Hematopoietic multipotent progenitor cell treated with erythropoietin and hydrocortisone succinate and interleukin-3 and kit ligand, for 17 days (in vitro differentiated cells): ENCODE measurements at places on chromosomes 6 and 20.

DNA sequence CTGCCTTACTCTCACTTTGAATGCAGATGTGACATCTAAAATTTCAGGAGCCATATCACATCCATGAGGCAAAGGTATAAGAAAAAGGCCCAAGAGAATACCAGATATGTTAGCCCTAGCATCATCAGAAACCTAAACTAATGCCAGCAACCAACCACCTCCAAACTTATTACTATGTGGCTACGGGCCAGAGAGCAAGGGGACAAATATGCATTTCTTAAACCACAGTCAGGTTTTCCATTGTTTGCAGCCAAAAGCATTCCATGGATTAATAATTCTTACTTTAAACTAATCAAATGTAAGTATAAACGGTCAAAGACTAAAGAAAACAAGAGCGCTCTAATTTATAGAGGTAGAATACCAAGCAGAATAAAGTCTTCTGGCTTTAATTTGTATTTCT, 84.7 kb downstream of the TASP1 start:
- no peak for DNase-seq

DNA sequence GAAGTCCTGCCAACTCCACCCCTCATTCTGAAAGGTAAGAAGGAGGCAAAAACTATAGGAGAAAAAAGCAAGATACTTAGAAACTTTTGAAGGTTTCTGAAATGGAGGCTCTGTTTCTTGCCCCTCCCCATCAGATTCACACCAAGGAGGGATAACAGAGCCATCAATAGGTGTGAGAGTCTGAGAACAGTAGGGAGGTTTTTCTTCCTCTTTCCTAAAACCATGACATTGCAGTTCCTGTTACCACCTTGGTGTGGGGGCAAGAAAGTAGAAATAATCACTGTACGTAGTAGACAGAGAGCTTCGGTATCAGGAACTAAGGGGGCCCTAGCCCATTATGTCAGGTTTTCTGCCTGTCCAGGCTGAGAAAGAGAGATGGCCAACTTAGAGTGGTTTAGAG, 333.3 kb upstream of the SYNCRIP start:
- no peak for DNase-seq

DNA sequence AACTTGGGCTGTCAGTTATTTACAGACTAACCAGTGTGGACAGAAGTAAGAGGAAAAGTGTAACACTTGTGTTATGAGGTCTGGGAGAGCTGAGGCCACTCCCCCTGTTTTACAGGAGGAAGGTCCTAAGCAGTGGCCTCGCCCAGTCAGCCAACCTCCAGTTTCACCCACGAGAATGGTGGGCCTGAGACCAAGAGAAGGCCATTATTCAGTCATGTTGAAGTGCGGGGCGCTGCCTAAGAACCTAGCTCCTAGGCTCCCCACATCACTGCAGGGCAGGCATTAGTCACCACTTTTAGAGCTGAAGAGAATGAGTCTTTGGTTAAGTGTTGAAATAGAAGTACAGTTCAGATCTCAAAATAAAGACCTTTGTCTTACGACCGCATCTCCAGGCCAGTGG, 27.9 kb downstream of the CDYL start:
- DNase-seq: no peak

- DNase-seq: no peak
These were observed 125.4 kb downstream of the RNASET2 start for GRCh38 chr6:166830891-166831363.

- DNase-seq: no peak
These were observed 31.7 kb downstream of the C20orf173 start for GRCh38 chr20:35497780-35498189.

- peak; percentile 9 for DNase-seq
These were observed 233.4 kb downstream of the TBC1D7 start for GRCh38 chr6:13094781-13095425.

DNA sequence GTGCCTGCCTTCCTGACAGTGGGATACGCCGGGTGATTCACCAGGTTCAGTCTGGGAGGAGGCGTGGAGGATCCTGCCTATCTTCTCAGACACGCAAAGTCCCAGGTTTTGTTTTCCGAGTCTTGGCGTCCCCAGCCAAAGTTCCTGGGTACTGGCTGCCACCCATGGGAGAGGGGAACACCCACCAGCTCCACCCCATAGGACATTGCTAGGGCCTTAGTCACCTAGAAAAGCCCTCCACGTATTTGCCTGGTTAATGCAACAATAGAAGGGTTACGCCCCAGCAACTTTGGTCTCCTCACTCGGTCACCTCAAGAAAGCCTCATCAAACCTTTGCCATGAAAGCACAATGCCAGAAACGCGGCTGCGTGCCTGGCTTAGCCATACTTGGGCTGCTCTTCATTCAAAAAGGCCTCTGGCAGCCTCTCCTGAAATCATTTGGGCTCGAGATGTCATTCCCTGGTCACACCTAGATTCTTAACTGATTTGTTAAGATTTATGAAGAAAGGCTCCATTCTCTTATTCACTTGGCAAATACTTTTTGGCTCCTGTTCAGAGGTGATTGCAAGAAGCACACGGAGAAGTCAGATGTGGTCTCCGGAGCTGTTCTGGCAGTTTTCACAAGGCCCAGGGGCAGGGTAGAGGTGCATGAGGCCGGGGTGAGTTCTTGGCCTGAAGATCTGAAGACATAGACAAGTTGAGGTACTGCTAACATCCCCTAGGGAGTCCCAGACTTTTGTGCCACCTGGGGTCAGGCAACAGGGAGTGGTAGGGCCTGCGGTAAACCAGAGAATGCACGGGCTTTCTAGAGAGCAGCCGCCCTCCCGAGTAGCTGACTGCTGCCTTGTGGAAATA, 35.5 kb upstream of the ZNF133 start:
- DNase-seq: no peak

- no peak for DNase-seq
These were observed 2.8 kb upstream of the RAB23 start for GRCh38 chr6:57224769-57225515.

DNA sequence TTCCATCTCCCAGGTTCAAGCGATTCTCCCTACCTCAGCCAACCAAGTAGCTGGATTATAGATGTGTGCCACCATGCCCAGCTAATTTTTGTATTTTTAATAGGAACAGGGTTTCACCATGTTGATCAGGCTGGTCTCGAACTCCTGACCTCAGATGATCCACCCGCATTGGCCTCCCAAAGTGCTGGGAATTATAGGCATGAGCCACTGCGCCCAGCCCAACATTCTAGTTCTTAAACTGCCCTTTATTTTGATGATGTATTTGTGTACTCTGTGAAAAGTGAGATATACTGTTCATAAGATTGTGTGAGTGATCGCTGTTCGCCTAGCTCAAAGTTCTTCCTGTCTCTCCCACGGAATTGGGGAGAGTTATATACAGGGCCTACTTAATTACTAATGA, 93.1 kb downstream of the HFE start:
- no peak for DNase-seq

- no peak for DNase-seq
These were observed 63.6 kb upstream of the ZNF217 start for GRCh38 chr20:53657279-53657678.

GRCh38 chr20:3996399-3996798, 19.0 kb downstream of the RNF24 start:
- no peak for DNase-seq

DNA sequence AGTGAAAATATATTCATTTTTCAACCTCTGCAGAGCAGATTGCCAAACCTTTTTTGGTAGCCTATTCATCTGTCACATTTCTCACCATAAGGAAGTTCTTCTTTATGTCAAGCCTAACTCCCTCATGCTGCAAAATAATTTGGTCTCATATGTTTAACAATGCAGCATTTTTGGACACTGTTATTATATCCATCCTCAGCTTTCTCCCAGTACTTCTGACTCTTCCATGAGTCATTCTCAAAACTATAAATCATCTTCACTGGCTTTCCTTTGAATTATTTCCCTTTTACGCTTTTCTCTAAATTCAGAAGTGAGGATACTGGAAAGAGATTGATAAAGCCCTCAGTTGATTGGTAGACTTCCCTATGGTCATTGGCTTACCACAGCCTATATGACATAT, 192.2 kb downstream of the TPBG start:
- no peak for DNase-seq

GRCh38 chr20:36967636-36968035, 16.1 kb upstream of the SAMHD1 start:
- DNase-seq: no peak

GRCh38 chr6:16414205-16414604, 175.8 kb downstream of the GMPR start:
- DNase-seq: no peak

- no peak for DNase-seq
These were observed 31.0 kb upstream of the GSTA5 start for GRCh38 chr6:52871621-52872020.

DNA sequence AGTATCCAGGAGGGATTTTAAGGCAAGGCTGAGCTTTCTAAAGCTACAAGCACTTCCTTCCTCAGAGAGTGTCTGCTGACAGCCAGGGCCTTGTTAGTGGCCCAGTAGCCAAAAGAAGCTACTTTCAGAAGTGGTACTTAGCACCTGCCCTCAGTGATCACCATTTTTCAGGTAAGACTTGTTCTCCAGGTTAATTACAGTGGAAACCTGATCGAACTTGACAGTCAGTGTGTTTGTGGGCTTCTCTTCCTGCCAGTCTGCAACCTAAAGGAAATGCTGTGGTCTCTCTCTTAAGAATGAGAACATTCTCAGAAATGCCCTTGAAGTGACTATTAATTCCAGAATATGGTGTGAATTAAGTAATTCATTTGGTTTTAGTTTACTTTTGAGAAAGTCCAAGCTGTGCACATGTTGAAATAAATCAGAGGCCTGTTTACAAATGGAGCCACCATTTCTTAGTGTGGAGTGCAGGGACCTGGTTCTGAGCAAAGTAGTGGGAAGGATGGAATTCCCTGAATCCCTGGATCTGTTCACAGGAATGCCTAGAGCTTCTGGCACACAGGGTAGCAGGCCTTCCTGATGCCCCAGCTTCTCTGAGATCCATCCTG, 185.3 kb upstream of the AGPAT4 start:
- no peak for DNase-seq

- DNase-seq: no peak
These were observed 447.9 kb downstream of the TFAP2B start for GRCh38 chr6:51266604-51267003.

DNA sequence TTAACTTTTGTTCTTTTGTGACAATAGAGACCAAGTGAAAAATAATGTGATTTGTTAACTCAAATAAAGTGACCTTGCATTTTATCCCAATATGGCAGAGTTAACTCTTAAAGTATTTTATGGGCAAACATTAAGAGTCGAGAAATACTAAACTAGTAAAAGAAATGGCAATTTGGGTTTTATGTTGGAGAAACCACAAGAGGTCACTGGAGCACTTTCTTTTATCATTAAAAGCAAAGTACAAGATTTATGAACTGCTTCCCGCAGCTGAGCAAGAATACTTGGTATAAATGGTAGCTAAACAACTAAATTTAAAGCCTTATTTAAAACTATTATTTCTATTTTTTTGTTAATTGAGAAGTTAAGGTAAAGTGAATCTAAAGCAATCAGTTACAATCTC, 33.5 kb upstream of the MCM9 start:
- DNase-seq: peak; percentile 14

- no peak for DNase-seq
These were observed 262.0 kb upstream of the PREP start for GRCh38 chr6:105664931-105665330.

GRCh38 chr6:98824902-98825599, 9.3 kb upstream of the POU3F2 start:
- DNase-seq: no peak

GRCh38 chr6:98590136-98590681, 244.2 kb upstream of the POU3F2 start:
- no peak for DNase-seq

GRCh38 chr20:57261457-57262251, 4.8 kb downstream of the BMP7 start:
- no peak for DNase-seq

GRCh38 chr20:35615667-35616464, at the start of gene SPAG4:
SPAG4 (plus strand) TSS chr20:35615829; CDS start chr20:35616004, 175 bp downstream.
- peak; percentile 98 for DNase-seq

DNA sequence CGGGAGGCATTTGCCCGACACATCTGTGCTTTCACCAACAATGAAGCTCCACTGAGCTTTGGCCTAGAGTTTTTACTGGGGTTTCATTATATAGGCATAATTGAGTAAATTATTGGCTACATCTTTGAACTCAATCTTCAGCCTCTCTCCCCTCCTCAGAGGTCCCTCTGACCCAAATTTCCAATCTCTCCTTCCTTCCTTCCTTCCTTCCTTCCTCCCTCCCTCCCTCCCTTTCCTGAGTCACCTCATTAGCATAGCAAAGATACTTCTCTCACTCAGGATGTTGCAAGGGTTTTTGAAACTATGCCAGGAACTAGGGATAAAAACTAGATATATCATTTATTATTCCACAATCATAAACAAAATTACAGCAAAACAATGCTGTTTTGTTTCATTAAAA, 238.2 kb upstream of the PRND start:
- no peak for DNase-seq

DNA sequence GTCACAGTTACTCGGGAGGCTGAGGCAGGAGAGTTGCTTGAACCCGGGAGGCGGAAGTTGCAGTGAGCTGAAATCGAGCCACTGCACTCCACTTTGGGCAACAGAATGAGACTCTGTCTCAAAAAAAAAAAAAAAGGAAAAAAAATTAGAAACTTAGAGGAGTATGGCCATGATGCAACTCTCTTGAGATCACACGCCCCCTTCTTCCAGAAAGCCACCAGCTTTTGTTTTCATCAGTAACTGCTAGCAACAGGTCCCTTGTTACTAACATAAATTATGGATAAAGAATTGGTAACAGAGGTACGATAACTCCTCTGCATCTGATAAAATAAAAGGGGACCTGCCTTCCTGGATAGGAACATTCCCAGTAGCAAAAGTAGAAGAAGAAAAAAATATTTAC, 308.2 kb downstream of the CD83 start:
- DNase-seq: no peak

DNA sequence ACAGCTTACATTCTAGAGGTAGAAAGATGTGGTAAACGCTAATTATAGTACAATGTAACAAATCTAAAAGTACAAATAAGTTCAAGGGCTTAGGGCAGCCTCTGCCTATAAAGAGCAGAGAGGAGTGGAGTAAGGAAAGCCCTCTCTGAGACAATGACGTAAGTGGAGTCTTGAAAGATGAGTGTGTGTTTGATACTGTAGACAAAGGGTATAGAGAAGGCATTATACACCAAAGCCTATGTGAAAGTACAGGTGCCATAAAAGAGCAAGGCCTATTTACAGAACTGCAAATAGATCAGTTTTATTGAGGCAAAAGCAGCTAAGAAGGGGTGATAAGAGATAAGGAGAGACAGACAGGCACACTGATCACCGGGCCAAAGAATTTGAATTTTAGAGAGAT, 10.9 kb downstream of the GOPC start:
- no peak for DNase-seq

GRCh38 chr6:56689114-56689513, 46.4 kb upstream of the DST start:
- DNase-seq: no peak

DNA sequence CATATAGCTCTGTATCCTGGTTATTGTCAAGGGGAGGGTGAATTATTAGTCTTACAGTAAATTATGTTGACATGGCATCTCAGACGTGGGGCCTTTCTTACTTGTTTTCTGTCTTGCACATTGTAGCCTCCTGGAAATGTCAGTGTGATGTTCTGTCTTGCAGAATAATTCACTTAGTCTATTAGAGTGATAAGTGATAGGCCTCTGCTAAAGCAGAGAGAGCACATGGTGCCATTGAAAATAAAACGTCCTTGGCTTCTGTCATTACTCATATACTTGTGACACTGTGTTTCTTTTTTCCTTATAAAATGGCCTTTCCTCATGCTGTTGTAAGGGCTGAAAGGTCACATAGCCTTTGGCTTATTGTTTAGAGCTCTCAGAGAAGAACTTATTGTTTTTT, 531.0 kb downstream of the EPM2A start:
- DNase-seq: no peak
